ENCODE measurements at places on chromosomes 3 and 15.
A peak's percentile ranks its signal among the peaks of the same experiment; 100 is the strongest.

DNA sequence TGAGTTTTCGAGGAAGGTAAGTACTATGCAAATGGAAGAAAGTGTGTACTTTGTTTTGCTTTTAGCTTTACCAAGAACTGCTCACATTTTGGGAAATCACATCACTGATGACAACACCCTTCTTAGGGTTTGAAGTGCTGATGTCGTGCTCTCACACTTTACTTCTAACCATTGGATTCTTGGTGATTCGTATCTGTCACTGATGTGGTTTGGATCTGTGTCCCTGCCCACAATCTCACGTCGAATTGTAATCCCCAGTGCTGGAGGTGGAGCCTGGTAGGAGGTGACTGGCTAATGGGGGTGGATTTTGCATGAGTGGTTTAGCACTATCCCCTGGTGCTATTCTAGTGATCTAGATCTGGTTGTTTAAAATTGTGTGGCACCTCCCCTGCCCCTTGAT is 75.4 kb upstream of the RGMA start:
- peak; percentile 42 for DNase-seq

DNA sequence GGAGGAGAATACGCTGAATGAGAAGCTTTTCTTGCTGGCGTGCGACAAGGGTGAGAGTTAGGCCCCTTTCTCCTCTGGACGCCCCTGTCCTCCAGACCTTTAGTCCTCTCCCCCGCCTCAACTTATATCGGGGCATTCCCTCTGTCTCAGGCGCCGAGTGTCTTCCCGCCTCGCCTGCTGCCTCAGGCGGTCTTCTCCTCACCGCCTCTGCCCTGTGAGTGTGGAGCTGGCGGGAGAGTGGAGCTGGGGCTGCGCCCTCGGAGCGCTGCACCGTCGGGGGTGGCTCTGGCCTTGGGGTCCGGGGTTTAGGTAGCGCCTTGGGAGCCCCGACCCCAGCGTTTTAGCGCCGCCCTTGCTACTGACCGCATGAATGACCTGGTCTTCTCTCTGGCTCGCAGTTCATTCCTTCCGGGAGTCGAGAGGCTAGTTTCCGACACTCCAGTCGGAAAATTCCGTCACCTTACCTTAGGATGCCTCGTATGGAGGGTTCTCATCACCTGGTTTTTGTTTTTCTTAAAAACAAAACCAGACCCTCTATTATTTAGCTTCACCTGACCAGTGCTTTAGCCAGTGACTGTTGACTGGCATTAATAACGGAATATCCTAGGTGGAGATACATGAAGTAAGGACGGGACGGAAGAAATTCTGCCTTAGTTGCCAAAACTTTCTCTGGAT is 985 bp downstream of the TRPC1 start:
- DNase-seq, result peak; percentile 26

GRCh38 chr15:39275066-39275465 is 305.8 kb upstream of the THBS1 start:
- no peak for DNase-seq

DNA sequence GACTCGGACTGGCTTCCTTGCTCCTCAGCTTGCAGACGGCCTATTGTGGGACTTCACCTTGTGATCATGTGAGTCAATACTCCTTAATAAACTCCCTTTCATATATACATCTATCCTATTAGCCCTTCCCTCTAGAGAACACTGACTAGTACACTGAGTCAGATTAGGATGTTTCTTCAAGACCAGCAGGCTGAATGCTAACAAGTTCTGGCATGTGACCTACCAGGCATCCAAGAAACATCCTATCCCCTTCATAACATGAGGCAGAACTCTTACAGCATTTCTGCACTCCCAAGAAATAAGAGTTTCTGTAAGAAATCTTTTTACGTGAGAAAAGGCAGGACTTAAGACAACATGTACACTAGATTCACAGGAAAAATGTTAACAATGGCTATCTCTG is 9.3 kb downstream of the CFAP92 start:
- DNase-seq, result no peak

DNA sequence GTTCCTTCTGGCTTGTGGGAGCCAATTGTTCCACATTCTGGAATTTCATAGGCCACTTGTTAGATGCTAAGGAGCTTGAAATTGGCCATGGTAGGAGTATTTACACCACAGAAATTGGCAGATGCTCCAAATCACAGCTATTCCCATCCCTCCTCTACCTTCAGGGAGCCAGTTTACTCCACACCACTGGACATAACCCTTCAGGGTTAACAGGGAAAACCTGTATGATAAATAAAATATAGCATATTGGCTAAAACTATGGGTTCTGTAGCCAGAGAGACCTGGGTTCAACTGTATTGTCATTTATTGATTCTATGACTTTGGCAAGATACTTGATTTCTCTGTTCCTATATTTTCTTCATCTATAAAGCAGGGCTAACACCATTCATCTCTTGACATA is 384.2 kb upstream of the PROK2 start:
- no peak for DNase-seq

- no peak for DNase-seq
Measured at GRCh38 chr15:89500397-89501270, 4.3 kb upstream of the RHCG start.

DNA sequence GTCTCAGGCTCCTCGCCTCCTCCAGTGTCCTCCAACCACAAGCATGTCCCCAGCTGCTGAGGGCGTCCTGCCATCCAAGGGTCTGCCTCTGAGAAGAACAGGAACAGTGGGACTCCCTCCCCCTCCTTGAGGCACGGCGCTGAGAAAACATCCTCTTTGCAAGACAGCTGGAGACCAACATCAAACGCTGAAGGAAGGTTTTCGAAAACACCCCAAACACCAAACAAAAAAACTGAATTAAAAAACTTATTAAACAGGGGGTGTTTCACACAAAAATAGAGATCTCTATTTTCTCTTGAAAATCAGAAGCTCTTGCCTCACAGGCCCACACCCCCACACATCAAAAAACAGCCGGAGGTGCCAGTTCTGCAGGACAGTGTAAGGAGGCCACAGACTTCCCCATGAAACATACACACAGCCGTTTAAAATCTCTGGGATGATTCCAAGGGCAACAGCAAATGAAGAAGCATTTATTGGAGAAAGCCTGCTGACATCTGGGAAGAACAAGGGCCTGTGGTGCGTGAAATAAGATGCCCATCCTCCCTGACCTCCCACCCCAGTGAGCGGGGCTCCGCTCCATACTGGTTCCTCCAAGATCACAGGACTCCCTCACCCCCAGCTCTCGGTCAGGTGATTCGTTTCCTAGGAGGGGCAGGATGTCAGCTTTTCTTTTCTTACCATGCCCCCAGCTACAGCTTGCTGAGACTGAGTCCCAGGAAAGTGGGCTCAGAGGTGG is 71.3 kb downstream of the NUP210 start:
- no peak for DNase-seq

GRCh38 chr15:67548862-67549651 is 6.6 kb downstream of the MAP2K5 start:
- no peak for DNase-seq

- DNase-seq, result peak; percentile 57
Measured at GRCh38 chr3:11250902-11251806, 21.0 kb upstream of the ATG7 start.

GRCh38 chr3:51637144-51637940 is 33.7 kb upstream of the TEX264 start:
- no peak for DNase-seq

GRCh38 chr3:181555681-181556080 is 156.0 kb upstream of the SOX2 start:
- no peak for DNase-seq

DNA sequence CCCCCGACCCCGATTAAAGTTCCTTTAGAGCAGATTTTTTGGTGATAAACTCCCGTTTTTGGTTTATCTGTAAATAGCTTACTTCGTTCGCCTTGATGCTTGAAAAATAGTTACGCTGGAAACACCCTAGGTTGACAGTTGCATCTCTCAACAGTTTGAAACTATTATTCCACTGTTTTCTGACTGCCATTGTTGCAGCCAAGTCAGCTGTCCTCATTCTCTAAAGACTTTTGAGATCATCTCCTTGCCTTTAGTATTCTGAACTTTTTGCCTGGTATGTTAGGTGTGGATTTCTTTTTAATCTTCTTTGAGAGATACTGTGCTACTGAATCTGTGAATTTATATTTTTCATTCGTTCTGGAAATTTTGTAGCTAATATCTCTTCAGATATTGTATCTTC is 122.7 kb upstream of the NSMCE3 start:
- DNase-seq, result no peak

DNA sequence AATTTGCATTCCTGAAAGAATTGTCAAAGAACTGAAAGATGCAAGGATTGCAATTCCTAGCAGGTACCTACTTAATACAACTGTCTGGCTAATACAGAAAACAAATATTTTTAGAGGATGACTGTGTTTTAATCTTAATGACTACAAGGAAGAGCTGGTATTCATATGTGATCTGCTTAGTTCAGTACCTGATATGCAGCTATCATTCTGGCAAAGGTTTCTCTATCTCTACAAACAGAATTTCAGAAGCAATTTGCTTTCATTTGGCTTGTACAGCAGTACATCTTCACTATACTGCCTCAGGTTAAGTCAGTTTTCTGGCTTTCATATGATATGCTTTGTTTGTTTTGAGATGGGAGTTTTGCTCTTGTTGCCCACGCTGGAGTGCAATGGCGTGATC is 51.3 kb downstream of the TBL1XR1 start:
- DNase-seq, result no peak

DNA sequence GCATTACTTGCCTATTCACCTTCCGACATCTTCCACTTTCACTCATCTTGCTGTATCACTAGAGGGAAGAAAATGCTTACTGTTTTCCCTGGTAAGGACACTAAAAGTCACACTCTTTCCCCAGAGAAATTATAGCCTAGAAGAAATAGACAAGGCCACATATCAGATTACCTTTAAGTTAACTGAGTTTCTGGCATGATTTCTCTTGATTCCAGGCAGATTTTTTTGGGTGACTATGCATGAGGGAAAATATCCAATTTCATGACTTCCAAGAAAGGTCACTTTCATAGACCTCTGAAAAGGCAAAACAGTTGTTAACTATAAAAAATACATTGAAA is 30.3 kb downstream of the TCF12 start:
- DNase-seq, result no peak

DNA sequence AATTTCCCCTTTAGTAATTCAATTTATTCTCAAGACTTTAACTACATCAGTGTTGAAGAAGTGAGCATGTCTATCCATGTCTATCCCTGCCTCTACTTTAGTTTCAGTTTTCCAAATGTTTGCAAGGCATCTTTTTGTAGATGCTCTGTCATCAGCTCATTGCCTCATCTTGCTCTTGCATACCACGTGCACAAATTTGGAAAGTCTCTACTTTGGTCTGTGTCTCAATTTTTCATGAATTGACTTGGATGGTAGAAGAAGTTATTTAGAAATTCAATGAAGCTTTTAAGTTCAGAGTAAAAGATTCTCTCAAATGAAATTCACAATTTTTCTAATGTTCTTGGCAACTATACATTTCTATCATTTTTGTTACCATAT is 55.3 kb downstream of the CLDN1 start:
- DNase-seq, result no peak

DNA sequence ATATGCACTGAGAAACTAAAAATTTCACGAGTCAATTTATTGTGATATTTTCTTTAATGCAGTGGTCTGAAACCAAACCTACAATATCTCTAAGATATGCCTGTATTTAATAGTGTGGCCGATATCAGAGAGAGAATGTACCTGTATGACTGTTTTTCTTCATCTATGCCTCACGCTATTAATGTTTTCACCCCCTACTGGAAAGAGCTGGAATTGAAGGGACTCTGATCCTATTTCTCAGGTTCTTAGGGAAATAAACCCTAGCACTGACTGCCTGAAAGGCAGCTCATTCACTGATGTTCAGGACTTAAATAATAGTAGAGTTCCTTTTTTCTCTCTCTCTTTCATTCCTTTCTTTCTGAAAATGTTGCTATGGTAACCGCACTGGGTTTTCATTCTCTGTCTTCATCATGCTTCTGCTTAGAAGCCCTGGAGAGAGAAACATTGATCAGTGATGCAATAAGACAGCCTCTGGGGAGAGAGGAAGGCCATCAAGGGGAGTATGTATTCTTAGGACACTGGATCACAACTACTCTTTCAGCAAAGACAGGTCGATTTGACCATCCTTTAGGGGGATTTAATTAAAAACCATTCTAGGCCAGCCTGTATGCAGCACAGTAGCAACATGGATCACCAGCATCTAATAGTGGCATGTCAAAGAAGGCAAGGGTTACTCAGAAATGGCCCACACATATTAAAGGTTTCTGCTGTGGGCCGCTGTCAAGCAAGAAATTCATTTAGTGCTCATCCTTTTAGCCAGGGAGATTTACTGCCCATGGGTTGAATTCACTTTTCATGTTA is 1135.7 kb downstream of the IGSF11 start:
- peak; percentile 0 for DNase-seq

GRCh38 chr15:26722621-26723160 is 50.2 kb downstream of the GABRB3 start:
- DNase-seq, result no peak

- DNase-seq, result no peak
Measured at GRCh38 chr3:84265768-84266167, 693.0 kb upstream of the CADM2 start.

DNA sequence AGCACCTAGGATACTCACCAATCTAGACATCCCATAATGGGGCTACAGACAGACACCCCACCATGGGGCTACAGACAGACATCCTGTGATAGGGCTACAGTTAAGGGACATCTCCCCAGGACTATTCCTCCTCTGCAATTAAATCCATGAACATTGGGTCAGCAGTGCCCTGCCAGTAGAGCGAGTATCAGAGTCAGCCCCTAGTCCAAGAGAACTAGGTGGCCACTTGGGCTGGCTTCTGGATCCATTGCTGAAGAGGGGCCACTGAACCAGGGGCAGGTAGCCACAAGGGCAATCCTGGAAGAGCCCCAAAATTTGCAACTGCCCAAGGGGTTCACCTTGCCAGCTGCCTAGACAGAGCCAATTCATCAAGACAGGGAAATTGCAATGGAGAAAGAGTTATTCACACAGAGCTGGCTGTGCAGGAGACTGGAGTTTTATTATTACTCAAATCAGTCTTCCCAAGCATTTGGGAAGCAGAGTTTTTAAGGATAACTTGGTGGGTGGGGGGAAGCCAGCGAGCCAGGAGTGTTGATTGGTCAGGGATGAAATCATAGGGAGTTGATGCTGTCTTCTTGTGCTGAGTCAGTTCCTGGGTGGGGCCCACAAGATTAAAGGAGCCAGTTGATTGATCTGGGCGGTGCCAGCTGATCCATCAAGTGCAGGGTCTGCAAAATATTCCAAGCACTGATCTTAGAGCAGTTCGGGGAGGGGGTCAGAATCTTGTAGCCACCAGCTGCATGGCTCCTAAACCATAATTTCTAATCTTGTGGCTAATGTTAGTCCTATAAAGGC is 170.2 kb upstream of the SMAD3 start:
- no peak for DNase-seq

- DNase-seq, result peak; percentile 58
Measured at GRCh38 chr3:147361454-147362420, 44.6 kb downstream of the ZIC4 start.

DNA sequence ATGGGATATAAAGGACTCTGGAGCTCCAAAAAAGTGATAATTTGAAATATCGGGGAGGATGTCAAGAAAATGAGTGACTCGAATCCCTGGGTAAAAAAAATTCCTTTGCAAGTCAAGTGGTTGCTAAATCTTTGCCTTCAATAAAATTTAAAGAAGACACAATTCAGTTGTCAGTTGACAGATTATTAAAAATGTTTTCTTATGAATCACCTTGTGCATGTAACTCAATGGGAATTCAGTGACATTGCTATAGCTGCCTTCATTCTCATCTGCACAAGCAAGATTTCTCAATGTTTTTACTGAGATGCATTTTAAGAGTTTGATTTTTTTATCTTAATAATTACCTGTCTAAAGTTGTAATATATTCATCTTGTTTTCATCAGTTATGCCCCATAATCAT is 264.0 kb upstream of the IL12A start:
- DNase-seq, result no peak

All from activated CD4-positive, alpha-beta T cell treated with anti-CD3 and anti-CD28 coated beads, Interleukin-2, amount 50 U/mL, for 16 hours (primary cell).